CD4-positive, alpha-beta T cell treated with Interleukin-12 subunit alpha and Interleukin-12 subunit beta, for 1 hour (primary cell): ENCODE measurements at places on chromosomes 13 and 19.

GRCh38 chr13:58767566-58767965, 1136.0 kb downstream of the PCDH17 start:
- DNase-seq: no peak

GRCh38 chr19:1858412-1859081, 4.8 kb downstream of the KLF16 start:
- no peak for DNase-seq

- peak; percentile 76 for DNase-seq
Observed at GRCh38 chr19:48999481-49000325, 6.0 kb downstream of the RUVBL2 start.

DNA sequence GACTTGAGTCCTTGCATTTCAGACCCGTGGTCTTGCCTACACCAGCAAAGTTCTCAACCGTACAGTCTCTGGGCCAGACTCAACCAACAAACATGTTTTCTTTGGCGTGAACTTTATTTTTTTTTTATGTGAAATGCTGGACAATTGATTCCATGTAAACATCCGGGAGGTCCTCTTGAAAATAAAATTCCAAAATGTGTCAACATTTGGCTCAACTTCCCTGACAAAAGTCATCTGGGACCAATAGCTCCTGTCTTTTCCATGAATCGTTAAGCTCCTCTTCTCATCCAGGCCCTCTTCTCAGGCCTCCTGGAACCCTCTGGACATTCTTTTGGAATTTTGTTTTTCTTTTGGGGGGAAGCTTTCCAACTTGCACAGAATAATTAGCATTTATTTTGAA, 2.7 kb downstream of the ALDH16A1 start:
- no peak for DNase-seq

- DNase-seq: no peak
Observed at GRCh38 chr13:48862572-48862971, 113.1 kb upstream of the FNDC3A start.

DNA sequence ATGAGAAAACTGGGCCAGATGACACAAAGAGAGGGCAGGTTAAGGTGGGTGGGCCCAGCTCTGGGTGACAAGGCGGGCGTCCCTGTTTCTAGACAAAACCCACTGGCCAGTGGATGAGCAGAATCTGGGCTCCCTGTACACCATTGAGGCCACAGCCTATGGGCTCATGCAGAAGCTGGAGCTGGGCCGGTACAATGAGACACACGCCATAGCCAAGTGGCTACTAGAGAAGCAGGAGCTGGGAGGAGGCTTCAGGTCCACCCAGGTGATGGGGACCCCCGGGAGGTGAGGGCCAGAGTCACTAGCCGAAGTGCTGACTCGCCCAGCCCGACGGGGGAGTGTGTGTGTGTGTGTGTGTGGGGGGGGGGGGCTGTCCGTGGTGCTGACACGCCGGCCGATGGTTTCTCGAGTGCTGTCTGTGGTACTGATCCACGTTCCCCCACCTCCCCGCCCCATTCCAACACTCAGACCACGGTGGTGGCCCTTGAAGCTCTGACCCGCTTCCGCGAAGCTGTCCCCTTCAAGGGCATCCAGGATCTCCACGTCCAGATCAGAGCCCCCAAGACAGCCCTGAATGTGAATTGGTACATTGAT, 24.3 kb upstream of the SHFL start:
- DNase-seq: no peak

GRCh38 chr19:56350416-56351045, 35.9 kb upstream of the ZSCAN5A start:
- DNase-seq: peak; percentile 63

- DNase-seq: no peak
Observed at GRCh38 chr13:90896002-90896401, 451.5 kb upstream of the MIR17HG start.

GRCh38 chr19:35885225-35885738, 15.1 kb downstream of the NFKBID start:
- DNase-seq: peak; percentile 34

- DNase-seq: no peak
Observed at GRCh38 chr13:24226762-24227161, 66.2 kb downstream of the SPATA13 start.

DNA sequence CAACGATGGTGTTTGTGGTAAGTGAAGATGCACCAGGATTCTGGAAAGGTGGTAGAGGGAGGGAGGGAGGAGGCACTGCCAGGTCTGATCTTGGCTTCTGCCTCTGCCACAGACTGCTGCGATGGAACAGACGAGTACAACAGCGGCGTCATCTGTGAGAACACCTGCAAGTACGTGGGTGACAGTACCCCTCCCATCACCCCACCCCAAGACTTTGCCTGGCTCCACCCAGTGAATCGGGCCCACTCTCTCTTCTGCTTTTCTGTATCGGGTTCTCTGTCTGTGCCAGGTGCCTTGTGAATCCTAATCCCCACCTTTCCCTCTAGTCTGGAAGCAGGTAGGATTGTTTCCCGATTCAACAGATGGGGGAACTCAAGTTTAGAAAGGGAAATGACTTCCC, 2.5 kb downstream of the PRKCSH start:
- DNase-seq: no peak

- DNase-seq: no peak
Observed at GRCh38 chr19:52786078-52786463, 520 bp downstream of the ZNF600 start.

- DNase-seq: no peak
Observed at GRCh38 chr13:36302289-36302688, 4.7 kb upstream of the CCDC169 start.
